Type B pancreatic cell (in vitro differentiated cells): ENCODE measurements at places on chromosomes 4 and X. TPM values are rescaled to one million over a fixed set of nuclear protein-coding genes. Genes with fewer than 3 reads are reported as not detected.

Gene ETDA
- not detected in 2 replicates for total RNA-seq

Gene SLC10A3
- total RNA-seq = 13.0 and 23.0 TPM in 2 replicates

DNA sequence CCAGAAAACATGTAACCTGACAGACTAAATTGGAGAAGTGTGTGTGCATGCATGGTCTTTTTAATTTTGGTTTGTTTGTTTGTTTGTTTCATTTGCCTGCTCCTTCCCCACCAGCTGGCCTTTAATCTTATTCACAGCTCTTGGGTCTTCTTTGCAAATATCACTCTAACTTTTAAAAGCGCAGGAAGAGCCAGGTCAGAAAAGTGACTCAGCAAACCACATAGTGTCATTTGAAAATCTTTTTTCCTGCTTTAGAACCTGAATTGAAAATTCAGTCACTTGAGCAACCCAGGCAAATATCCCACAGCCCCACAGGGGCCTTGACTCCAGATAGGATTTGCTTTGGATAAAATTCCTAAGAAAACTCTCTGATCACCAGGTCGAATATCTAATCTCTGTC, 4.6 kb downstream of the TMEM255A start:
- H3K27me3 ChIP-seq = peaks cover 58% of the 10 kb centered on the region
- H3K27ac ChIP-seq = no peak overlapping the region
- no peak for DNase-seq
- H3K4me1 ChIP-seq = peaks cover 13% of the 10 kb centered on the region
- H3K4me3 ChIP-seq = no peak overlapping the region

DNA sequence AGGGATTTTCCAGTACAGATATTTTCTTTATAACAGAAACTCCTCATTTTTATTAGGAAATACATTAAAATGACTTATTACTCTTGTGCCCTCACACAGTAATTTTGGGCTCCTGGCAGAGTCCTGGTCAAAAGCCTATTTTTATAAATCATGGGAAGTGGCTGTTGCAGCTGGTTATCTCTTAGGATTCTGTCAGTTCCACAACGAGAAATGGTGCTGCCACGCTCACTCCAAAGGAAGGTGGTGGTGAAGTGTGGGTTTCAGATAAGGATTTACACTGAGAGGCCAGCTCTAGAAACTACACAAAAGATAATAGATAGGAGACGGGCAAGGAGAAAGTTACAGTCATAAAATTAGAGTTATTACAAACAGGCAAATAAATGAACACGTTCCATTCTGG, 159.2 kb upstream of the FAM241A start:
- DNase-seq = no peak
- H3K27me3 ChIP-seq = peaks cover 45% of the 10 kb centered on the region
- H3K27ac ChIP-seq = no peak overlapping the region
- H3K36me3 ChIP-seq = no peaks in the 10 kb centered on the region

DNA sequence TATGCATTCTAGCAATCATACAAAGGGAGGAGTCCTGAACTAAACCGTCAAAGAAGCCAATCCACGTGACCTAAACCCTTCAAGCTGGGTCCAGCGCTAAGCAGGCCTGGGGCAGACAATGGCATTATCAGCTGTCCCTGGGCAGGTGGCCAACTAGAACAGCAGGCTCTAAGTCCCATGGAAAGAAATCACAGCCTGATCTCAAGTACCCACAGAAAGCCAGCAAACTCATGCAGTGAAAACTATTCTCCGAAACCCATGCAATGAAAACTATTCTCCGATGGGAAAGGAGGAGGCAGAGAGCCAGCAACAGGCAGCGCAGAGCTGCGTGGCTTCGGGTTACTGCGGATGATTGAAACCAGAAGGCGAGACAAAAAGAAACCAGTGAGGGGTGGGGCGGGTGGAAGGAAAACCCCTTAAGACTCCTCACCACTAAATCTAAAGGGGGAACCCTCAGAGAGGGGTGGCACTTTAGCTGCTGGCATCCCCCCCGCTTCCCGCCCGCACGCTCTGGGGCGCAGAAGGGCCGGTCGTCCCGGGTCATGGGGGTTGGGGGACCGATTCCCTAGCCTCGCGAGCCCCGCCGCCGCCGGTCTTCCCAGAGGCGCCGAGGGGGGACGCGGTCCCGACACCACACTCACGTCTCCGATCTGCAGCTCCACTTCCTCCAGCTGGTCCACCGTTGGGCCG, 567 bp downstream of the C4orf46 start:
- H3K4me1 ChIP-seq = peaks cover 19% of the 10 kb centered on the region
- peak; percentile 78 for DNase-seq
- H3K27me3 ChIP-seq = no peaks in the 10 kb centered on the region
- peaks cover 7% of the 10 kb centered on the region for H3K36me3 ChIP-seq
- H3K27ac ChIP-seq = peak overlapping the region; percentile 98

Gene FREM3
- total RNA-seq = 0.31 and 1.1 TPM in 2 replicates

DNA sequence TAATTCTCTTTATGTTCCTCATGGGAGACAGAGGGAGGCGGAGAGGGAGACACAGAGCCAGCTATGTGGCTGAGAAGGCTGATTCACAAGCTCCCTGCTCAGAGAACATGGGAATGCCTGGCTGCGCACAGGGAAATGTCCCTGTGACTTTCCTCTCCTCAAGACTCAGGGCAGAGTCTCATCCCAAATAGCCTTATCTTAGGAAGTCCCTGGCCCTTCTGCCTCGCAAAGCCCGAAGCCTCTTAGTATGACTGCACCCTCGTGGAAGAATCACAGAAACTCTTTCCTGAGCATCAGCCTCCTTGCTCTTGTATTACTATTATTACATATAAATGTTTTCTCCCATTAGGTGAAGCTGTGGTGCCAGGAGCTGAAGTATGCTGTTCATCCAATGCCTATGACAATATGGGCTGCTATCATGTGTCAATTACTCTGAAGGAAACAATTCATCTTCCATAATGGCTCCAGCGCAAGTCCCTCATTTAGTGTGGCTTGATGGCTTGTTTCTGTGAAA, 230.5 kb downstream of the MGST2 start:
- H3K4me1 ChIP-seq = peaks cover 17% of the 10 kb centered on the region
- H3K27ac ChIP-seq = no peak overlapping the region
- H3K4me3 ChIP-seq = no peak overlapping the region
- no peaks in the 10 kb centered on the region for H3K27me3 ChIP-seq
- DNase-seq = no peak

Gene PPBP
- 0.60 TPM in 1 of 2 replicates, not detected in the other for total RNA-seq

DNA sequence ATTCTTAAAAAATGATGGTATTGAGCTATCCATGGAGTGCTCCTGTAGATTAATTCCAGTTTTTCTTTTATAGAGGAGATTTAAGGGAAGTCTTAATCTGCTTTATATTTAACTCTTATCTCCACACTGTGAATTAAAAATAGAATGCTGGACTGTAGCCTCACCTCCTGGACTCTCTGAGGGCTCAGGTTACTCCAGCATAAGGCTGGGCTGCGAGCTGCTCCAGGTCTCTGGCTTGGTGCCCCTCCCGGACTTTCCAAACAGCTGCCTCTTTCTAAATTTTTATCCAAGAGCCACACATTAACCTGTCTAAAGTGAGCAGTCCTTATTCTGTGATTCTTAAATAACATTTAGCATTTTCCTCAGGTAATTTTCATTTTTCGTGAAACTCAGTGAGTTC, 218.7 kb upstream of the JADE1 start:
- no peak overlapping the region for H3K27ac ChIP-seq
- peaks cover 6% of the 10 kb centered on the region for H3K27me3 ChIP-seq

Gene SPANXB1
- total RNA-seq = not detected in 2 replicates

- H3K36me3 ChIP-seq = peaks cover 26% of the 10 kb centered on the region
- no peak for DNase-seq
- H3K27ac ChIP-seq = no peak overlapping the region
- no peak overlapping the region for H3K4me3 ChIP-seq
These were observed 96.7 kb upstream of the FTHL17 start for GRCh38 chrX:31168551-31168950.

- H3K36me3 ChIP-seq = no peaks in the 10 kb centered on the region
- peaks cover 7% of the 10 kb centered on the region for H3K4me1 ChIP-seq
- no peak for DNase-seq
- H3K27ac ChIP-seq = peak overlapping the region; percentile 81
These were observed 593 bp downstream of the ELF4 start for GRCh38 chrX:130109429-130110378.

DNA sequence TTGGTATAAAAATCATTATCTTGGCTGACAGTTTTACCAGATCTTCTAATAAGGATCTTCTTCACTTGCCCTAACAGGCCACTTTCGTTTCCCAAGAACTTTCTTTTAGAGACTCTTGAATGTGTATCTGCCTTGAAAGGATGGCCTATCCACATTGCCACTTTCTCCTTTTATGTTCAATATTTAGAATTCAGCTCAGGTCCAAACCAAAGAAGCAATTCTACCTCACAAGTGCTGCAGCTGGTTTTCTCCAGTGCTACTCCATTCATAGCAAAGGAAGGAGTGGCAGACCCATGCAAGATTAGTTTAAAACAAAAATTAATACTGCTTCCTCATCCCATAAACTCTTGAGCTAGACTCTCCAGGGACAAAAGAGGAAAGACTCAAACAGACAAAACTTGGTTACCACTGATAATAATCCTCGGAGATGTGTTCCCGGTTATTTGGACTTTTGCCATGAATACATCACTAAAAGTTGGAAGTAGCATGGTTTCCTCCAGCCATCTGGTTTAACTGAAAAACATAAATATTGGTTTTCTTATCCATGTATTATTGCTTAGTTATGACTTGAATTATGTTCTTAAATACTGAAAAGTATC, 401.8 kb downstream of the PABPC4L start:
- H3K27me3 ChIP-seq = no peaks in the 10 kb centered on the region
- H3K27ac ChIP-seq = no peak overlapping the region
- H3K4me1 ChIP-seq = no peaks in the 10 kb centered on the region
- no peaks in the 10 kb centered on the region for H3K36me3 ChIP-seq
- no peak overlapping the region for H3K4me3 ChIP-seq
- DNase-seq = no peak

GRCh38 chrX:113675278-113675677, 834.6 kb upstream of the AMOT start:
- no peaks in the 10 kb centered on the region for H3K4me1 ChIP-seq
- no peak overlapping the region for H3K27ac ChIP-seq
- H3K36me3 ChIP-seq = no peaks in the 10 kb centered on the region
- no peaks in the 10 kb centered on the region for H3K27me3 ChIP-seq
- H3K4me3 ChIP-seq = no peak overlapping the region

Gene CYTL1
- 0.52 and 6.9 TPM in 2 replicates for total RNA-seq

Gene UGT2A3
- total RNA-seq = 2.5 and 3.5 TPM in 2 replicates

- no peaks in the 10 kb centered on the region for H3K36me3 ChIP-seq
- H3K4me3 ChIP-seq = no peak overlapping the region
- H3K27ac ChIP-seq = no peak overlapping the region
- no peak for DNase-seq
- no peaks in the 10 kb centered on the region for H3K27me3 ChIP-seq
These were observed 207.3 kb upstream of the DCAF8L1 start for GRCh38 chrX:28188526-28188925.

GRCh38 chrX:45070116-45071007, 130.3 kb downstream of the DIPK2B start:
- no peak overlapping the region for H3K4me3 ChIP-seq
- H3K36me3 ChIP-seq = peaks cover 9% of the 10 kb centered on the region
- H3K27me3 ChIP-seq = no peaks in the 10 kb centered on the region
- no peaks in the 10 kb centered on the region for H3K4me1 ChIP-seq

DNA sequence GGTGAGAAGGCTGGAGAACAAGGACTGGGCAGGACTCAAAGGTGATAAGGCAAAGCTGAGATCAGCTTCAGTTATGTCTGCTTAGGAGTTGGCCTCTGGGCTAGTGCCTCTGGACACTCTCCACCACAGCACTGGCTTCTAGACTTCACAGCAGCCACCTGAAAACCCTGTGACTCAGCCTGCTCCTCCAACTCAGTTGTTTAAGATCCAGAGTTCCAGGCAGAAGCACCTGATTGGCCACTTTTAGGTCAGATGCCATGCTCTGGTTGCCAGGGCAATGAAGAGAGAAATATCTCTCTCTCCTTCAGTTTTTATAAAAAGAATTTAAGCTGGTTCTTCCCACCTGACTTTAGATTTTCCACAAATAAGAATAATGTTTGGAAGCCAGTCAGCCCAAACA, 47.9 kb upstream of the BLTP1 start:
- H3K27ac ChIP-seq = no peak overlapping the region
- peaks cover 5% of the 10 kb centered on the region for H3K27me3 ChIP-seq
- no peak overlapping the region for H3K4me3 ChIP-seq

DNA sequence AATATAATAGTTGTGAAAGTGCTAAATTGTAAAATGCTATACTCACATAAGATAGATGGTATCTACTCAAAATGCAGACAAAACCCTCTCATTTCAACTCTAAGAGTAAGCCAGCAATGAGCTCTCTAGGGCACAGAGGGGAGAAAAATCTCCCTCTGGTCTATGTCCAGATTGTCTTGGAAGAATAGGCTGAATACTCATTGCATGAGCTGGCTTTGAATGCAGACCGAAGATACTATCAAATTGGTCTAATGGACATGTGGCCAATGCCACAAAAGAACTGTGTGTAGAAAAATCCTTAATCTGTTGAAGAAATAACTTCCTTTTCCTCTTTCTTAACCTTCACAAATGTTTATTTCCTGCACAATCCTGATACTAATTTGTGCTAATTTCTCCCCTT, 3.5 kb downstream of the ZXDA start:
- H3K4me1 ChIP-seq = no peaks in the 10 kb centered on the region
- no peak for DNase-seq
- no peaks in the 10 kb centered on the region for H3K36me3 ChIP-seq
- no peaks in the 10 kb centered on the region for H3K27me3 ChIP-seq
- no peak overlapping the region for H3K4me3 ChIP-seq

DNA sequence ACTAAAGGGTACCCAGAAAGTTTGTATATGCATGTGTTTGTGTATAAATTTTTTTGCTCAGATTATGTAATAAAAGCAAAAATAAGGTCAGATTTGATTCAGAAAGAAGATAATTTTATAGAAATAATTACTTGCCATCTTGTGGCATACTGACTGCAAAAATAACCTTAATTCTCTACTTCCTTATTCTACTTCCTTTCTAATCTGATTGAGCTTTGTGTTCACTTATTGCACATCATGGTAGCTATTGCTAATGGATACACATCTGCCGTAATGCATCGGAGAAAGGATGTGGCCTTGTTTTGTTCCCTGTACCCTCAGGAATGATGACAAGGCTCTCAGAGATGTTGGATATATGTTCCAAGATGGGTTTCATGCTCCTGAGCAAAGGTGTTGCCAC, 10.5 kb upstream of the GNPDA2 start:
- H3K4me3 ChIP-seq = no peak overlapping the region
- no peaks in the 10 kb centered on the region for H3K4me1 ChIP-seq
- no peak overlapping the region for H3K27ac ChIP-seq
- DNase-seq = no peak

- no peak for DNase-seq
- H3K4me3 ChIP-seq = no peak overlapping the region
- H3K27me3 ChIP-seq = no peaks in the 10 kb centered on the region
- H3K27ac ChIP-seq = no peak overlapping the region
- no peaks in the 10 kb centered on the region for H3K36me3 ChIP-seq
- no peaks in the 10 kb centered on the region for H3K4me1 ChIP-seq
These were observed 50.4 kb upstream of the TMEM184C start for GRCh38 chr4:147566762-147567161.

DNA sequence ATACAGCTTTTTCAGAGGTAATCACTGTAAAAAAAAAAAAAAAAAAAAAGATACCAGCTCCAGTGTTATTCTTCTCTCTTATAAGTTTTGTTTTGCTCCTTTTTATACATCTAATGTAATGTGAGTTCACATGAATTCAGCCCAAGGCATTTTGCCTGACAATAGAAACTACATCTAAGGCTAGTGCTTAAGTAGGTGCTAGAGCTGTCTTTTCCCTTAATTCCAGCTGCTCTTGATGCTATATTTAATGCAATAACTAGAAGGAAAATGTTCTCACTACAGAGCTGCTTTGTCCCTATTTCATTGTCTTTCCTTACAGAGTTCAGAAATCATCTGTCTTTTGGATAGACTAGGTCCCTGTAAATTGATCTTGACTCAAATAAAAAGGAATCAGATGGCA, 150.1 kb downstream of the NAA11 start:
- no peak overlapping the region for H3K27ac ChIP-seq
- no peaks in the 10 kb centered on the region for H3K36me3 ChIP-seq
- H3K27me3 ChIP-seq = no peaks in the 10 kb centered on the region
- no peak for DNase-seq
- H3K4me1 ChIP-seq = peaks cover 16% of the 10 kb centered on the region
